ENCODE measurements at places on chromosomes 1 and 21.

DNA sequence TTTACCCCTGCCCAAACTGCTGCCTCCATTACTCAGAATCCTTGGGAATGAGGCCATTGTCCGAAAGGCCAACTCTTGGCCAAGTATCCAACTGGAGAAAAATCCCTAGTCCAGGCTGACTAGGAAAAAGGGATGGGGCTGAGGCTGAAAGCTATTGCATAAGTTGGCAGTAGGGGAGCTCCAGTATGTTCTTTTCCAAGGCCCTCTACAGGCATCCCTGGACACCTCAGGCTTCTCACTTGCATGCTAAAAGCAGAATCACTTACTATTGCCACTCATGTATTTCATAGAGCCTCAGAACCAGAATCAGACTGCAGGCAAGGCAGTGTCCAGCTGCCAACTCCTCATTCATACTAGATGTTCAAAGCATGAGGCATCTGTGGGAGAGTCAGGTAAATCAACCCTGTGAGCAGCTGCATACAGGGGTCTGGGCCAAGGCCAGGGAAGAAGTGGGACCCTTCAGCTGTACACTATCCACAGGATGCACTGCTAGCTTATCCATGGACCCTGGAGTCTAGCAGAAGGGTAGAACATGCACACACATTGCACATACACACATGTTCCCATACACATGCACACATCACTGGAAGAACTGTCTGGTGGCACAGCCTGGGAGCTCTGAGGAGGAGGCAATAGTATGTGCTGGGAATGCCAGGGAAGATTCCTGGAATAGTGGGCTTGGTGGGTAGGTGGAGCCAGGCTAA lies 195.3 kb downstream of the C1orf94 start:
- DNase-seq: no peak

DNA sequence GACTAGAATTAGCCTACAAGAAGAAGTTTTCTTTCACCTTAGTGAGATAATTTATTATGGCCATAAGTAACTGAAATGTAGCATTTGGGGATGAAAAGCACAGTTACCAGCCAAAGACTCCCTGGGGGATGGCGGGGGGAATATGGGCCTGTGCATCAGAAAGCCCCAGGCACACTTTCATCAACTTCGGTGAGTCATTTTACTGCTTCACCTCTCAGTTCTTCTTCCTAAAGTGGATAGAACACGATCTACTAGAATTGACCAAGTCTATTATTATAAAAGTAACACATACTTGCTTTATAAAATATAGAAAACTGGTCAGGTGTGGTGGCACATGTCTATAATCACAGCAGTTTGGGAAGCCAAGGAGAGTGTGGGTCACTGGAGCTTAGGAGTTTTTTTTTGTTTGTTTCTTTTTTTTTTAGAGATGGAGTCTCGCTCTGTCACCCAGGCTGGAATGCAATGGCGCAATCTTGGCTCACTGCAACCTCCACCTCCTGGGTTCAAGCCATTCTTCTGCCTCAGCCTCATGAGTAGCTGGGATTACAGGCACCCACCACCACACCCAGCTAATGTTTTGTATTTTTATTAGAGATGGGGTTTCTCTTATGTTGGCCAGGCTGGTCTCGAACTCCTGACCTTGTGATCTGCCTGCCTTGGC lies 141.8 kb downstream of the ZZZ3 start:
- DNase-seq: no peak

DNA sequence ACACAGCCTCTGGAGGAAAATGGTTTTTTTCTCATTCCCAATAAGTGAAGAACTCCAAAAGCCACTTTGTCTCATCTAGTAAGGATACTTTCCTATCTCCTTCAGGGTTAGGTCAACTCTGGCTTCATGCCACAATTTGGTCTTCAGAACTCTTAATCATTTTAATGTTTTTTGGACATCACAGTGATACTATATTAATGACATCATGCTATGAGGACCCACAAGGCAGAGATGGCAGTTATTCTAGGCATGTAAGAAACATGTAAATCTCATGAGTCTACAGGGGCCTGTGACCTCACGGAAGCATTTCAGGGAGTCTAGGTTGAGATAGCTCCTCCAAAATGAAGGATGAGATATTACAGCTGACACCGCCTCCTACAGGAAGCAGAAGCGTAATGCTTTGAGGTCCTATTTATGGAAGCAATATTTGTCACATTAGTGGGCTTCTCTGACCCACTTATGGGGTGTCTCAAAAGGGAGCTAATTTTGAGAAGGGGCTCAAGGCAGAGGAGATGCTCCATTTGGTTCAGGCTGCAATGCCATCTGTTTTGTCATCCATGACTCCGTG lies 5.0 kb upstream of the GPR137B start:
- DNase-seq: no peak

DNA sequence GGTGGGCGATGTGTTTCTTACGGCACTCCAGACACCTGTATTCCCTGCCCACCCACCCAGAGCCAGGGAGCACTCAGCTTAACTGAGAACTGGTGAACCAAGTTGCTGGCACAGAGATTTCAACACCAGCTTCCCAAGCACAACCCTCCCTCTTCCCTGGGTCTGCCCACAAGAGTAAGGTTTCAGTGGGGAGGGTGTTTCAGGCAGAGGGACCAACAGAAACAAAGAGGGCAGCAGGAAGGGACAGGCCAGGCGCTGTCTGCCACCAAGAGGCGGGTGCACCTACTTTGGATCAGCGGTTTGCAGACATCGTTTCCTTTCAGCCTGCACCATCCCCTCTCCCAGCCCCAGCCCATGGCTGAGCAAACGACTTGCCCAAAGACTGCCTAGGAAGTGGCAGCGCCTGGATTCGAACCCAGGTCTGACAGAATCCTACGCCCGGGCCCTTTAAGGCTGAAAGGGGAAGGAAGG lies 21.9 kb upstream of the ALDH4A1 start:
- DNase-seq: no peak
